AG10803 (cell line): ENCODE measurements at places on chromosomes 5 and 9.

GRCh38 chr5:108266242-108266641 is 115.7 kb downstream of the FBXL17 start:
- peak; percentile 32 for DNase-seq

DNA sequence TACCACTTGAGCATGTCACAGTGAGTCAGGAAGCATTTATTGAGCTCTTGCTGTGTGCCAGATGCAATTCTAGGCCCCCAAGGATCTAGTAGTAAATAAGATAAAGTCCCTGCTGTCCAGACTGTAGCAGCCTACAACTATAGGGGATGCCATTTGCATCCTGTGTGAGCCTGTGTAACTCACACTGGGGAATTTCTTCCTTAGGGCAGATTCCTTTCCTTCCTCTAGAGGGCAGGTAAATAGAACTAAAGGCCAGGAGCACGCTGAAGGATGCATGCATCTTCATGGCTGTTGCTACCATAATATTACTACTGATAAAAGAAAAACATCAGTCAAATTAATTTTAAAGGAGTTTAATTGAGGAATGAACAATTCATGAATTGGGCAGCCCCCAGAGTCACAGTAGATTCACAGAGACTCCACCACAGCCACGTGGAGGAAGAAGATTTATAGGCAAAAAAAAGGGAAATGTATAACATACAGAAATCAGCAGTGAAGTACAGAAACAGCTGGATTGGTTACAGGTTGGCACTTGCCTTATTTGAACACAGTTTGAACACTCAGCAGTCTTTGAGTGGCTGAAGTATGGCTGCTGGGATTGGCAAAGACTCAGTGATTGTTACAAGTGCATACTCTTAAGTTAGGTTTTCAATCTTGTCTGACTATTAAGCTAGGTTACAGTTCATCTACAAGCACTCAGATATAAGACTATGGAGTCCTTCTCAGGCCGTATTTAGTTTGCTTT is 98.9 kb downstream of the ACTL7B start:
- no peak for DNase-seq

DNA sequence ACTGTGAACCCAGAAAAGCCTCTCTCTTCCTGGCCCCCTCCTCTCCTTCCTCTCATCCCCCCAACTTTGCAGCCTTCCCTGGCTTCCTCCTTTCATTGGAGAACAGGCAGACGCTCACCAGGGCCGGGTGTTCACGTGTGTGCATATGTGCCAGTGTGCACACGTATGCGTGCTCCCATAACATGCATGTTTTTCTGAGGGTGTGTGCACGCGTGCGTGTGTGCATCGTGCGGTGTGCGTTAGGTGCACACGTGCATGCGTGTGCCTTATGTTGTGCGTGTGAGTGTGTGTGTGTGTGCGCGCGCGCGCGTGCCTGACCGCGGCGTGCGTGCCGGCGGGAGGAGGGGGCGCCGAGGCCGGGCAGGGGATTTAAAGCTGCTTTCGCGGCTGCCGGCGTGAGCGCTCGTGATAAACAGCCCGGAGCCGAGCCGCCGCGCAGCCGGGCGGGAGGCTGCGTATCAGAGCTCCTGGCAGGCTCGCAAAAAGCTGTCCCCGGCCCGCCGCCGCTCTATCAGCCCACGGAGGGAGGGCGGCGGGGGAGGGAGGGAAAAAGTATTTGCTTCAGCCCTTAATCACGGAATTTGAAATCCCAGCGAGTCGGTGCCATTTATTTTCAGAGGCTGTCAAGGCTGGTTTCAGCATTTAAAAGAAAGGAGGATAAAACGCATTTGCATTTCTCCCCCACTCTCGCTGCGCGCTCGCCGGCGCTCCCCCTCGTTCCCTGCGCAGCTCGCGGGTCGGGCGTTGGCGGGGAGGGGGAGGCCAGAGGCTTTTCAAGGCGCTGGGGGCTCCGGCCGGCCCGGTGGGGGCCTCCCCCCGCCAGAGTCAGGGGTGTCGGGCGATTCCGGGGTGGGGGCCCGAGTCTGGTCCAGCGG is 183.9 kb downstream of the C9orf50 start:
- peak; percentile 43 for DNase-seq

- DNase-seq = peak; percentile 61
Observed at GRCh38 chr5:10286162-10286861, 21.4 kb downstream of the CMBL start.

- DNase-seq = peak; percentile 18
Observed at GRCh38 chr5:3325972-3326840, 269.4 kb upstream of the IRX1 start.

- no peak for DNase-seq
Observed at GRCh38 chr9:24413651-24414050, 132.0 kb downstream of the IZUMO3 start.

DNA sequence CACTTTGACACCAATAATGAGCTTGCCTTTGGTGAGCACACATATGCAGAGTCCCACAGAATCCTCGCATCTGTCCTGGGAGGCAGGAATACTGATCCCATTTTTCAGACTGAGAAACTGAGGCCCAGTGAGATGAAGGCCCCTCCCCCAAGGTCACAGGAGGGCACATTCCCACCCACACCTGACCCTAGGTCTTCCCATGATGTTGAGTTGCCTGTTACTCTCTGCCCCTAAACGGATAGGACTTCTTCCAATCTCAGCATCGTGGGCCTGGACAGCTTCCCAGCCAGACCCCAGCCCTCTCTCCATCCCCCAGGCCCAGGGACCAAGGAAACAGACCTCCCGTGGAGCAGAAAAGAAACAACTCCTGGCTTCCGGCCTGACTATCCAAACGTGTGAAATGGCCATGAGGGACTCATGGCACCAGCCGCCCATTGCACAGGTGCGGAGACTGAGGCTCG is 877 bp downstream of the SH3GLB2 start:
- DNase-seq = no peak

DNA sequence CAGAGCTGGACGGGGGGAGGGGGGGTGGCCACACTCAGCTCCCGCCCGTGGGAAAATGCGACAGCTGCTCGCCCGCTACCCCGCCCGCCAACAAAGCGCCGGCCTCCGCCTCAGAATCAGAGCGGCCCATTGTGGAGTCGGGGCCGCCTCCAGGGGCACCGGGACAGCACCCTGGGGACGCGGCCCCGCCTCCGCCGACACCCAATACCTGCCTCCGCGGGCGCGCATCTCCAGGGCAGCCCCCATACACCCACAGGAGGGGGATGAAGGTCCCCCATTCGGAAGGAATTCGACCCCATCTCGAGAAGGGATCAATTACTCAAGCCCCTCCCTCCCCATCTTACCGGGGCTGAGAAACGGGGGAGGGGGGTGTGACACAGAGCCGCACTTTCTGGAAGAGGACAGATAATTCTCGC is 1.3 kb downstream of the NOTCH1 start:
- no peak for DNase-seq

DNA sequence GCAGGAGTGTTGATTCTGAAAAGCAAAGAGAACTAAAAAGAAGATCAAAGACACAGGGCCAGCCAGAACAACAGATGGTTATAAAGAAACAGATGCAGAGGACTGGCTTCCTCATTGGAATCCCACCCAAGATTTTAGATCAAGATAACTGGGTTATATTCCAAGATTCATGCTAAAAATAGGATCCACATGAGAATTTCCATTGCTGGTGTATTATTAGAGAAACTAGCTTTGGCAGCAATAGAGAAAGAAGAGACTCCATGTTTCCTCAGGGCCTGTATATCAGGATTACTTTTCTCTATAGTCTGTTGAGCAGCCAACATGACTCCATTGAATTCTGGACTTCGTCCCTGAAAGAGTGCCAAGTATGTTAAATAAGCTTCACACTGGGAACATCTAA is 367.3 kb downstream of the TUSC1 start:
- DNase-seq = no peak

DNA sequence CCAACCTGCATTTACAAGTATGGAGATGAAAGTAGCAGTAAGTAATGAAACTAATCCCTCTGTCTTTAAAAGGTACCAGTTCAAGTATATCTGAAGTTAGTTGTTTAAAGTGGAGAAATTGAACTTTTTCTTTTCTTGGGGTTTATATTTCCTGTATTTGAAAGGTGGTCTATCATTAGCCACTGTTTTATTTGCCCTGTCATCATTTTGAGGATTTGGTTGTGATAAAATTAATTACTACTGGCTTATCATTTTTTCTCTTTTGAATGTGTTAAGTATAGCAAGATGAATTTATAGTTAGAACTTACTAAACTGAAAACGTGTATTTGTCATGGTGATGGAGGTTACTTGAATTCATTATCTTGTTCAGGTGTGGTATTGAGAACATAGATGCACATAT is 25.1 kb downstream of the NCBP1 start:
- no peak for DNase-seq

DNA sequence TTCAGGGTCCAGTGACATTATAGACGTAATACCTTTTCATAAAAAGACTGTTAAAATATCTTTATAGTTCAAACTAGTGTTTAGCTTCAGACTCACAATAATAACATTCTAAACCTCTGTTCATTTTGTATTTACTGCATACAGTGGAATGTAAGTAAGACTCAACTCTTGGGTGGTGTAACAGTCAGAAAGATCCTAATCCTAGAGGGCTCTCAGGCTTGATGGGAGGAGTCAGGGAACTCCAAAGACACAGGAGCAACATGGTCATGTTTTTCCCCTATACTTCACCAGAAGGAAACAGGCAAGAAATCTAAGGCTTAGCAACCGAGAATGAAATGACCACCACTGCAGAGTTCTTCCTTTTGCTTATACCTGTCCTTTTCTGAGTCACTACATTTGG is 82.6 kb downstream of the MRPS27 start:
- DNase-seq = peak; percentile 37

DNA sequence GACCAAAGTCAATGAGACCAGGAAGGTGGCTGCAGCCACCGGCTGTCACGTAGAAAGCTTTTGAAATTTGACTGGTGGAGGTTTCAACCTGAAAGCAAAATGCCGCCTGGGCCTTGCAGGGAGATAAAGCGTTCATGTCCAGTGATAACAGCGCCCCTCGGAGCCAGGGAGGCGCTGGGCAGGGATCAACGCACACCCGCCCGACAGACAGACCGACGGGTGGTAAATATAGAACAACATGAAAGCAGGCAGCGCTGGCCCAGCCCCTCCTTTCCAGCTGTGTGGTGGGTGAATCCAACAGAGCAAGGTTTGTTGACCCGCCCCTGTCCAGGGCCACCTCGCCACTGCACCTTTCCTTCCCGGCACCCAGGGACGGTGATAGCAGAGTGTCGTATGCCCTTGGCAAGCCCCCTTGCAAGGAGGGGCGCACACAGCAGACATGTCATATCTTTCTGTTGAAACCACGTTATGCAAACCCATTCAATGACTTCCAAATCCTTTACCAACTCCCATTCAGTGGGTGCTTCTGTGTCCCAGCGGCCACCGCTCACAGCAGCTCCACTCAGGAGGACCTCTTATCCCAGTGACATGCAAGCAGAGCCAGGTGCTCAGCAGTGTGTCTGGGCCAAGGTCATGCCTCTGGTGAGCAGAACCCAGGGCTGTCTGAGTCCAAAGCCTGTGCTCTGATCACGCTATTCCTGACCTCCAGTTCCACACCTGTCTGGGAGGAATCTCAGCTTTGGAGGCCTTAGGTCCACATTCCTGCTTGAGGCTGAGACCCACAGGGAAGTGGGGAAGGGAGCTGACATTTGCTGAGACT is 38.7 kb downstream of the NKX2-5 start:
- DNase-seq = no peak

DNA sequence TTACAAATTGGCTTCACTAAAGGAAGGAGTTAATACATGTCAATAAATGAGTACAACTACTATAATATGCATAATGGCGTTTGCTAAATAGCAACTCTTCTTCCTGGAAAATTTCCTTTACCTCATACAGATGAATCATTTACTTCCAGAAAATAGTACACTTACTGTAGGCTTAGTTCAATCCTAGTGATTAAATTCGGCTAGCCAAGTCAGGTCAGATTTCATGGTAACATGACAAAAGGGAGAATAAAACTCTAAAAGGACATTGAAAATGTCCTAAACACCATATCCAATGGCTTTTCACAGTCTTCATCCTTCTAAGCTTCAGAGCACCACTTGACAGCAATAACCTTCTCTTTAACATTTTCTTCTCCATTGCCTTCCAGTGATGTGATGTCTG is 42.1 kb upstream of the ZFAND5 start:
- DNase-seq = no peak

DNA sequence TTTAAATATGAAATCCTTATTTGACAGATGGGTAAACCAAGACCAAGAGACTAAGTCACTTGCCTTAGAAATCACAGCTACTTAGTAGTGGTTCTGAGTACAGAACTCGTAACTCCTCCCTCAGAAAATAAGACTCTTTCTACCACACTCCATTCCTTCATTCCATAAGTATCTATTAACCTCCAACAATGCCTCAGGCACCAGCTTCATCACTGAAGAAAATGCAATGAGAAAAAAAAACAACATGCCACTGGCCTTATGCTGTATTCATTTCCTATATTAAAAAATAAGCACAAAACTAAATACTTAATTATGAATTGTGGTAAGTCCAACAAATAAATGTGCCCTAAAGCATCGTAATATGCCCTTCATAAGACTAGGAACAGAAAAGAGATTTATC is 13.5 kb upstream of the FREM1 start:
- DNase-seq = no peak

DNA sequence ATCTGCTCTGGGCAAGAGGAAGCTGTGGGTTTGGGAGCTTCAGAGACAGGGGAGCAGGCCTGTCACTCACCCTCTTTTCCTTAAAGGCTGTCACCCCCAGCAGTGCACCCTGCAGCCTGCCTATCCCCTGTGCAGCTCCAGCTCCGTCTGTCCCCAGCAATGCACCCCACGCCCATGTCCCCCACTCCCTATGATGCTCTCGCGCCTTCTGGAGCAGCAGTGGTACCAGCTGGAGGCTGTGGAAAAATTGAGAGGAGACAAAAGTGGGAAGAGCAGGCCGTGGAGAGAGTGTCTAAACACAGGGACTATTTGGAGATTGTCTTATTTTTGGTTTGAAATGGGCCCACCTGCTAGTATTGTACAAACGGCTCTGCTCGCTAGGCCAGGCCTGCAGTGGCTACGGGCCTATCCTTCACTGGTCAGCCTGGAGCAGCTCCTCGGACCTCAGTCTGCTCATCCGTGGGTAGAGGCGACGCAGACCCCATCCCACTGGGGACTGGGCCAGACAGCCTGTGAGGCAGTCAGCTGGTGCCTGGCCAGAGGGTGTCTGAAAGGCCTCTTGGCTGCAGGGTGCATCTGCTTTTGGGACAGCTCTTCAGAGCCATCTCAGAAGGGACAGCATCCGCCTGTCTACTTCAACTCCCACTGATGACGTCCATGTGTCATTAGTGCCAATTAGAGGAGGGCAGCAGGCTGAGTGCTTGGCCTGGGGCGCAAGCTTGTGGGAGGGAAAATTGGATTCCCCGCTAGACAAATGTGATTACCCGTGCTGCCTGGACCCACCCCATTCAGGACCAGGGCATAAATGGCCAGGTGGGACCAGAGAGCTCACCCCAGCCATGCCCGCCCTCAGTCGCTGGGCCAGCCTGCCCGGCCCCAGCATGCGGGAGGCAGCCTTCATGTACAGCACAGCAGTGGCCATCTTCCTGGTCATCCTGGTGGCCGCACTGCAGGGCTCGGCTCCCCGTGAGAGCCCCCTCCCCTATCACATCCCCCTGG is at the start of gene DBH:
Gene DBH, plus strand, starts transcription at position 831 of the 999 bp plus-strand sequence. Its CDS starts 9 bp downstream, at position 840.
- DNase-seq = no peak

DNA sequence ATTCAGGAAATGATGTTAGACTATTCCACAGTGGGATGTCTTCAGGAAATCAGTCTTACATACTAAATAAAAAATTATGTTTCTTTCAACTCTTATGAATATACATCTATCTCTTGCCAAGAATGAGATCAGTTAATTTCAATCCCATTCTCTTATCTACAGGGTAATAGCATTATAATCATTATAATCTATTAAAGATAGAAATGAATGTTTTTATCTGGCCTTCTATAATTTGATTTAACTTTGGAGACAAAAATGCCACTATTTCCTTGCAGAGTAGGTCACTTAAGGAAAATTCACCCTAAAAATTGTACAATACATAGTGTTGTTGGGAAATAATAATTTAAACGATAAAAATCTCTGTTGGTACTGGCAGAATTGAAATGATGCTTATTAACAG is 96.4 kb downstream of the HOMER1 start:
- no peak for DNase-seq
